ENCODE measurements at places on chromosomes 16 and 17. TPM values are rescaled to one million over a fixed set of nuclear protein-coding genes. Genes with fewer than 3 reads are reported as not detected.

TMEM11 gene
- total RNA-seq: 16.2 TPM

DNA sequence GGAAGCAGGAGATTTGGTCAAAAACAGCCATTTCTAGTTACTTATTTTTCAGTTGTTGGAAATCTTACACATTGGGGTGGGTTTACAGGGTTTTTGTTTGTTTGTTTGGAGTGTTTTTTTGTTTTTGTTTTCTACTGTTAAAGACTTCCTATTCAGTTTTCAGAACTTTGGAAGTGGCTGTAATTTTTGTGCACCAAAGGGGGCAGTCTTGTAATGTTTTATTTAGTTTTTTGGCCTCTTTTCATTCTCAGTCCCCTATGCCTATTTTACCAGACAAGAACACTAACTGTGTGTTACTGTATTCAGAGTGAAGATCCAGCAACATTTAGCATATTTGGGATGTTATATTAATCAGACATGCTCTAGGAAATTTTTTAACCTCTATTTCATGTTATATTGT lies 20.6 kb downstream of the TPPP3 start:
- no peak for DNase-seq

MYH11 gene
- 2,456 TPM for total RNA-seq

RGS11 gene
- total RNA-seq: 16.8 TPM

- no peak for DNase-seq
Observed at GRCh38 chr17:42182927-42183734, 2.1 kb downstream of the HCRT start.

DNA sequence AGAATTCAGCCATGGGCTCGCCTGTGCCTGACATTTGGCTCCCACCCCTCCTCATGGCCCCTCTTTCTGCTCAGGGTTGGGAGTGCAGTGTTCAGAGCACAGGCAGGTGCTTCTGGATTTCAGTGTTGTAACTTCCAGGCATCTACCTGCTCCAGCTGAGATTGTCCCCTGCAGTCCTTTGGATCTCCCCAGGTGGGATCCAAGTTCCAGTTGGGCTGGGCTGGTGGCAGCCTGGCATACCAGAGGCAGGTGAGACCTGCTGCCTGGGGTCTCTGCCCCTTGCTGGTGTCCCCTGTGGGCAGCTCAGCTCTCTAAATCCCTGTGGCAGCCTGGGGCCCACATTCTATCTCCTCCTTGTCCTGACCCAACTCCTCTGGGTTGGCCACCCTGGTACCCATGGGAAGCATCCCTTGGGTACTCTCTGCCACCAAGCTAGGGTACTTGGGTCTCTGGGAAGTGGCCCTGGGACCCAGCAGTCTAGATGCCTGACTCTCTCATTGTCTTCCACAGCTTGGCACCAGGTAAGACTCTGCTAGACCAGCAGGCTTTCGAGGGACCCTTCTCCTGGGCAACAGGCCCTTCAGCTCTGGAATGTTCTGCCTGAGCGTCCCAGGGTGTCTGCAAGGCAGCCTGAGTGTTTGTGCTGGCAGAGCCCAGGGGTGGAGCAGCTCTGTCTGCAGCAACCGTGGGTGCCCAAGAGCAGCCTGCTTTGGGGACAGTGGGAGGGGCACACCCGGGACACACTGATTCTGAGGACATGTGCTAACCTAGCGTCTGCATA lies 42.5 kb downstream of the DNAH17 start:
- no peak for DNase-seq
